Activated CD4-positive, alpha-beta memory T cell treated with anti-CD3 and anti-CD28 coated beads, Interleukin-2, amount 10 ng/mL, durations not matched to agents 7 days and 5 days (primary cell): ENCODE measurements at places on chromosomes 7 and 10. TPM values are rescaled to one million over a fixed set of nuclear protein-coding genes. Genes with fewer than 3 reads are reported as not detected.

CNPY1 gene
- total RNA-seq = not detected

FAM25G gene
- total RNA-seq = not detected

UTF1 gene
- total RNA-seq = not detected

ARPC1A gene
- total RNA-seq = 63.8 TPM

CARD11 gene
- 163 TPM for total RNA-seq

TAS2R5 gene
- 0.91 TPM for total RNA-seq

GCK gene
- total RNA-seq = not detected

RHOBTB1 gene
- not detected for total RNA-seq

LRRC17 gene
- 0.15 TPM for total RNA-seq

STEAP1B gene
- 0.30 TPM for total RNA-seq

SMO gene
- not detected for total RNA-seq

NYAP1 gene
- total RNA-seq = 0.05 TPM

OR2A5 gene
- not detected for total RNA-seq

RARRES2 gene
- total RNA-seq = not detected

PWWP2B gene
- total RNA-seq = 6.3 TPM

GOT1 gene
- 36.9 TPM for total RNA-seq

NUTM2D gene
- 3.0 TPM for total RNA-seq

MOGAT3 gene
- not detected for total RNA-seq
